Chondrocyte (in vitro differentiated cells): ENCODE measurements at places on chromosomes 7 and 10. TPM values are rescaled to one million over a fixed set of nuclear protein-coding genes. Genes with fewer than 3 reads are reported as not detected.

GRCh38 chr10:11242443-11243387, 225.0 kb downstream of the CELF2 start:
- H3K27ac ChIP-seq = no peak overlapping the region
- no peaks in the 10 kb centered on the region for H3K36me3 ChIP-seq
- no peak overlapping the region for H3K4me3 ChIP-seq
- no peaks in the 10 kb centered on the region for H3K27me3 ChIP-seq
- DNase-seq = no peak

GRCh38 chr7:140300243-140301136, 97.8 kb downstream of the SLC37A3 start:
- H3K27ac ChIP-seq = no peak overlapping the region
- no peaks in the 10 kb centered on the region for H3K27me3 ChIP-seq
- H3K36me3 ChIP-seq = no peaks in the 10 kb centered on the region
- H3K4me1 ChIP-seq = no peaks in the 10 kb centered on the region

DNA sequence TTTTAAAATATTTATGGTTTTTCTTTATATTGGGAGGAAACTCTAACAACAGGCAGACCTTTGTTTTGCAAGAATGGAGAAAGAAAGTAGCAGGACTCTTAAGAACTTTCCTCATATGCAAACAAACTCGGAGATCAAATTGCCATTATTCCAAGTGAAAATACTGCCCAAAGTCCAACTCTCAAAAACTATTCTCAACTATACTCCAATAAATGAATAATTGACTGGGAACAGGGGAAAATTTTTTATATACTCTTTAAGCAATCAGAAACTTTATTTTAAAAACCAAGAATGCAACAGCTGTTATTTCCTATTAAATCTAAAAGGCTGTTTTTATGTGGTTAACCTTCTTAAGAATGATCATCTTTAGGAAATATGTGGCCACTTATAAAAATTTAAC, 101.9 kb downstream of the COL28A1 start:
- no peak for DNase-seq
- no peaks in the 10 kb centered on the region for H3K36me3 ChIP-seq
- peaks cover 9% of the 10 kb centered on the region for H3K4me1 ChIP-seq
- H3K4me3 ChIP-seq = no peak overlapping the region
- no peaks in the 10 kb centered on the region for H3K27me3 ChIP-seq

DNA sequence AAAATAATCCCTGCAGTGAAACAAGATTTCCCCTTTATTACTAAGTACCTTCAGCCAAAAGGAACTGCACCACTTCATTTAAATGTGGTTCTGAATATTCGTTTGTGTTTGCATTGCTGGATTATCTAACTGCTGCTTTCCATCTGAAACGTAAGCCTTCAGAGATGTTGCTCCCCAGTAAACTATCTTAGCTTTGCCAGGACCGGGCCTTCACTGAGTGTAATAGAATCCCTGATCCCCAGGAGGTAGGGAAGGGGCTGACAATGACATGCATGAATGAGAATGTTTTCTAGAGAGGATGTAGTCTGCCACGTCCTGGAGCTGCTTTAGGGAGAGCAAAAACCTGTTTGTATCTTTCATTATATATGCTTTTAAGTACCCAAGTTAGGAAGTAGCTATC, 19.5 kb upstream of the INSYN2A start:
- peaks cover 14% of the 10 kb centered on the region for H3K4me1 ChIP-seq
- peaks cover 5% of the 10 kb centered on the region for H3K36me3 ChIP-seq
- H3K27me3 ChIP-seq = no peaks in the 10 kb centered on the region
- no peak for DNase-seq
- no peak overlapping the region for H3K27ac ChIP-seq

DNA sequence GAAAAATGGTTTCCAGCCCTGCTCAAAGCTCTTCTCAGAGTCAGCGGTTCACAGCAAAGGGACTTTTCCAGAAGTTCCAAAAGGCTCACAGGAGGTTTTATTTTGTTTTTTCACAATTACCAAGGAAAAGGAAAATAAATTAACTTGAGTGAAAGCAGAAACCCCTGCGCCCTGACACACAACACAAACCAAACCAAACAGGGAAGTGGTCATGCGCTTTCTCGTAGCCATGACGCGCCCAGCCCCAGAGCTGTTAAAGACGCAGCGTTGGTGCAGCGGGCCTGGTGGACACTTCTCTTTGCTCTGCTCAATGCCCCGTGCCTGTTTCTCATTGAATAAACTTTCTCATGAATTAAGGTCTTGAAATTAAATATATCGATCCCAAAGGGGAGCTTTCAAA, 134.4 kb upstream of the LYZL2 start:
- peaks cover 10% of the 10 kb centered on the region for H3K4me1 ChIP-seq
- DNase-seq = no peak
- H3K27me3 ChIP-seq = no peaks in the 10 kb centered on the region
- no peak overlapping the region for H3K27ac ChIP-seq

GRCh38 chr10:61503051-61503450, 49.9 kb upstream of the TMEM26 start:
- H3K4me1 ChIP-seq = no peaks in the 10 kb centered on the region
- peaks cover 1% of the 10 kb centered on the region for H3K36me3 ChIP-seq
- H3K27ac ChIP-seq = no peak overlapping the region
- no peak overlapping the region for H3K4me3 ChIP-seq
- DNase-seq = no peak

GRCh38 chr10:52213321-52213752, 100.7 kb upstream of the DKK1 start:
- H3K27me3 ChIP-seq = no peaks in the 10 kb centered on the region
- H3K4me3 ChIP-seq = no peak overlapping the region
- H3K4me1 ChIP-seq = peaks cover 32% of the 10 kb centered on the region
- H3K36me3 ChIP-seq = no peaks in the 10 kb centered on the region
- DNase-seq = no peak

GRCh38 chr7:20362574-20363253, 32.0 kb downstream of the ITGB8 start:
- no peak overlapping the region for H3K27ac ChIP-seq
- no peak overlapping the region for H3K4me3 ChIP-seq
- H3K27me3 ChIP-seq = no peaks in the 10 kb centered on the region
- no peaks in the 10 kb centered on the region for H3K36me3 ChIP-seq
- peaks cover 10% of the 10 kb centered on the region for H3K4me1 ChIP-seq

DNA sequence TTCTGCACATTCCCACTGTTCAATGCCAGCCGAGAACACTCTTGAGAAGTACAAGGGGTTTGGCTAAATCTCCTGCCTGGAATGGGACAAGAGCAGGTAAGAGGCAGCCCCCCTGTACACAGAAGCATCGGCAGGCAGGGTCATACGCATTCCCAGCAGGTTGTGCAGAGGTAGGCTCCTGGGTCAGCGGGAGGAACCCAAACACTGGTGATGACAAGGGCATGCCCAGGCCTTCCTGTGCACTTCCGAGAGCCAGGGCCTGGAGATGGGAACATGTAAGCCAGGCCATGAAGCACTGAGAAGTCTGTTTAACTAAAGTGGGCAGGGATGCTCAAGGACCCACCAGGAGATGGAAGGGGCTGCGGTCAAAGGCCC, 130.3 kb upstream of the CHST15 start:
- no peaks in the 10 kb centered on the region for H3K36me3 ChIP-seq
- H3K27me3 ChIP-seq = peaks cover 5% of the 10 kb centered on the region
- no peak overlapping the region for H3K27ac ChIP-seq
- H3K4me1 ChIP-seq = peaks cover 47% of the 10 kb centered on the region
- no peak overlapping the region for H3K4me3 ChIP-seq

GRCh38 chr7:74061840-74062539, 21.6 kb upstream of the LIMK1 start:
- H3K36me3 ChIP-seq = peaks cover 57% of the 10 kb centered on the region
- DNase-seq = peak; percentile 91
- H3K27ac ChIP-seq = peak overlapping the region; percentile 97
- peaks cover 30% of the 10 kb centered on the region for H3K4me1 ChIP-seq

- peak overlapping the region; percentile 90 for H3K27ac ChIP-seq
- no peaks in the 10 kb centered on the region for H3K36me3 ChIP-seq
- peaks cover 1% of the 10 kb centered on the region for H3K27me3 ChIP-seq
- no peak for DNase-seq
- H3K4me1 ChIP-seq = peaks cover 16% of the 10 kb centered on the region
- peak overlapping the region; percentile 98 for H3K4me3 ChIP-seq
Observed at GRCh38 chr7:100538348-100538653, 702 bp upstream of the AGFG2 start.

GRCh38 chr10:97499561-97500296, 1.0 kb downstream of the UBTD1 start:
- H3K36me3 ChIP-seq = no peaks in the 10 kb centered on the region
- peak overlapping the region; percentile 88 for H3K4me3 ChIP-seq
- DNase-seq = no peak
- H3K27me3 ChIP-seq = no peaks in the 10 kb centered on the region
- H3K27ac ChIP-seq = peak overlapping the region; percentile 86

GRCh38 chr10:73287441-73287840, 35.0 kb upstream of the MRPS16 start:
- H3K4me1 ChIP-seq = no peaks in the 10 kb centered on the region
- peaks cover 6% of the 10 kb centered on the region for H3K27me3 ChIP-seq
- H3K4me3 ChIP-seq = no peak overlapping the region
- H3K36me3 ChIP-seq = peaks cover 4% of the 10 kb centered on the region
- DNase-seq = no peak
- no peak overlapping the region for H3K27ac ChIP-seq

DNA sequence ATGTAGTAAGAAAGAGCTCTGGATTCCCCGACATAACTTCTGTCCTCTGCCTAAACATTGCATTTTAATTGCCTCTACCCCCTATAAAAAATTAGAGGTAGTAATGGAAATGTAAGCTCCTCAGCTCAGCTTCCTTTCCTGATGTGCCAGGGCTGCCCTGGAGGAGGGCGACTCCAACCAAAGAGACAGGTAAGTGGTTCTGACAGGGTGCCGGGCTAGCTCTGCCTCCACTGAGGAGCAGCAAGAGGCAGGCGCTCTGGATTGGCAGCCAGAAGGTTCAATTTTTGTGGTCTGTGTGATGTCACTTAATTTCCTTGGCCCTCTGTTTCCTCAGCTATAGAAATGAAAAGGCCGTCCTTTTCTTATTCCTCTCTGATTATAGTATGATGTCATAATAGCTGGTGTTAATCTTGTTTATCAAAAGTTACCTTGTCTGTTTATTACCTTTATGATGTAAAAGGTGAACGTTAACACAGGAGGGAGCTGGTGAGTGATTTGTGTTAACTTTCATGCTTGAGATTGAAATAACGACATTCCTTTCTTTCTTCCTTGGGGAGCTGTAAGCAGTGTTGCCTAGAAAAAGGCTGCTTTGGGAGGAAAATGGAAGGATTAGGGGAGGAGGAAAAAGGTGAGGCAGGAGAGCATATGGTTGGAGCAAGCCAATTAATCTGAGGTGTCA, 51.8 kb downstream of the ANLN start:
- H3K4me1 ChIP-seq = peaks cover 4% of the 10 kb centered on the region
- no peaks in the 10 kb centered on the region for H3K27me3 ChIP-seq
- no peak for DNase-seq

- no peak for DNase-seq
- peak overlapping the region; percentile 89 for H3K4me3 ChIP-seq
- H3K4me1 ChIP-seq = peaks cover 62% of the 10 kb centered on the region
- peak overlapping the region; percentile 90 for H3K27ac ChIP-seq
Observed at GRCh38 chr7:143882020-143882603, 19.9 kb downstream of the TCAF1 start.

DNA sequence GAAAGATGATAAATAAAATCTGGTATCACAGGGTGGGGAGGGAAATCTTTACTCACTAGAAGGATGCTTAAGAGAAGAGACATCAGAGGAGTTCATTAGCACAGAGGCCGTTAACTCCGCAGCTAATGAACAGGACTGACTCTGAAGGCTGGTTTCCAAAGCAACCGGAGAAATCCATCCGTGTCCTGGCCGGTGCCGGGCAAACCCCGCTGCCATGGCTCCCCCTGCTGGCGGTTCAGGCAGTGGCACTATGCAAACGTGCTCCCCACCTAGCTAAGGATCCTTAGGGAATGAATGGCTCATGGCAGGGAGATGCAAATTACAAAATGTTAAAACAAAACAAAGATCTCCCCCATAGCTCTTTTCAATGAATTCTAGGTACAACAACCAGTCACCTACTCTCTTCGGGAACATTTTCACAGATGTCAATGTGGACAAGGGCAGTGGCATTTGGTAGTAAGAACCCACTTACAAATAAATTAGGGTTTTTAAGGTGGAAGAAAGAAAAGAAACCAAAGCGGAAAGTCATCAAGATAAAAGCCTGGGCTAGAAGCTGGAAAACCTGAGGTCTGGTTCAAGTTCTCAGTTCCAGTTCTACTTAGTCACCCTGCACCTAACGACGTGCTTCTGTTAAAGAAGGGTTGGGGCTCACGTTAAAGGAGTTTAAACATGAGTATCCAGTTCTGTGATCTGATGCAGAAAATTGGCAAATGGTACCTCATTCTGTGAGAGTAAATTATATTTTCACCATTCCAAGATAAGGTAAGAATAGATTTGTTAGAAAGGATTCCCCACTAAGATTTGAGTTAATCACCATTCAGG, 138.2 kb downstream of the SVIL start:
- no peaks in the 10 kb centered on the region for H3K27me3 ChIP-seq
- no peak overlapping the region for H3K4me3 ChIP-seq
- peaks cover 25% of the 10 kb centered on the region for H3K36me3 ChIP-seq
- H3K27ac ChIP-seq = peak overlapping the region; percentile 49
- no peak for DNase-seq

- no peak overlapping the region for H3K27ac ChIP-seq
- peaks cover 11% of the 10 kb centered on the region for H3K4me1 ChIP-seq
- no peak for DNase-seq
Observed at GRCh38 chr7:22320416-22320815, 36.5 kb downstream of the RAPGEF5 start.

- H3K27me3 ChIP-seq = no peaks in the 10 kb centered on the region
- no peak overlapping the region for H3K27ac ChIP-seq
- H3K36me3 ChIP-seq = peaks cover 10% of the 10 kb centered on the region
- H3K4me3 ChIP-seq = no peak overlapping the region
Observed at GRCh38 chr7:135773464-135773863, 24.9 kb upstream of the FAM180A start.

DNA sequence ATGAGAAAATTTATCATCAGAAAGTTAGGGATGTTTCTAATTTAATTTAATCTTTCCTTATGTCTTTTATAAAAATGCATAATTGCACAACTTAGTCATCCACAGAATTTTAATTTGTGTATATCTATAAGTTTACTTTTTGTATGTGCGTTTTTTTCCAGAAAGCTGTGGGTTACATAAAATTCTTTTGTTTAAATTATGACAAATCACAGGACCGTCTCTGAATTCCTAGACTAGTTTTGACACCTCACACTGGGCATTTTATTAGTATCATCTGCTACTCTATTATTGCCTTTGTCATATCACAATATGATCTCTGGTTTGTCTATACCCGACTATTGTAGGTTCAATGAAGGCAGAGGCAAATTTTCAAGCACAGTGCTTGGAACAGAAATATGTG, 482.4 kb upstream of the SEMA3D start:
- DNase-seq = no peak
- no peaks in the 10 kb centered on the region for H3K36me3 ChIP-seq
- H3K4me3 ChIP-seq = no peak overlapping the region
- no peaks in the 10 kb centered on the region for H3K27me3 ChIP-seq
- no peak overlapping the region for H3K27ac ChIP-seq

LRMDA gene
- 0.34 to 3.5 TPM (median 2.8 TPM) in 3 replicates for total RNA-seq

BTBD16 gene
- total RNA-seq = 0.10 to 0.29 TPM in 2 of 3 replicates, not detected in the other

PRF1 gene
- total RNA-seq = not detected in 3 replicates

FAM180A gene
- total RNA-seq = 0.27 to 1.4 TPM (median 0.31 TPM) in 3 replicates

MOGAT3 gene
- total RNA-seq = not detected in 3 replicates

AKR1E2 gene
- 4.1 to 5.3 TPM (median 4.9 TPM) in 3 replicates for total RNA-seq

SYNPO2L gene
- total RNA-seq = 0.13 to 0.45 TPM in 2 of 3 replicates, not detected in the other

MLXIPL gene
- not detected in 3 replicates for total RNA-seq

SSC4D gene
- total RNA-seq = 0.97 to 1.2 TPM (median 1.1 TPM) in 3 replicates

LBX1 gene
- not detected in 3 replicates for total RNA-seq

LAMB1 gene
- 405 to 481 TPM (median 466 TPM) in 3 replicates for total RNA-seq

GNAT3 gene
- not detected in 3 replicates for total RNA-seq

FAM131B gene
- total RNA-seq = 3.0 to 4.0 TPM (median 3.1 TPM) in 3 replicates

GPRIN2 gene
- total RNA-seq = 5.4 to 12.3 TPM (median 5.7 TPM) in 3 replicates

GIGYF1 gene
- total RNA-seq = 29.2 to 32.8 TPM (median 31.7 TPM) in 3 replicates

SEPTIN14 gene
- not detected in 3 replicates for total RNA-seq

SEMA3C gene
- total RNA-seq = 77.4 to 155 TPM (median 80.0 TPM) in 3 replicates

DGKI gene
- total RNA-seq = 15.3 to 52.4 TPM (median 17.0 TPM) in 3 replicates

NPY gene
- not detected in 3 replicates for total RNA-seq
